ENCODE measurements at places on chromosomes 12 and 14.

- peak; percentile 18 for DNase-seq
Measured at GRCh38 chr12:123519141-123520001, 14.1 kb downstream of the RILPL1 start.

DNA sequence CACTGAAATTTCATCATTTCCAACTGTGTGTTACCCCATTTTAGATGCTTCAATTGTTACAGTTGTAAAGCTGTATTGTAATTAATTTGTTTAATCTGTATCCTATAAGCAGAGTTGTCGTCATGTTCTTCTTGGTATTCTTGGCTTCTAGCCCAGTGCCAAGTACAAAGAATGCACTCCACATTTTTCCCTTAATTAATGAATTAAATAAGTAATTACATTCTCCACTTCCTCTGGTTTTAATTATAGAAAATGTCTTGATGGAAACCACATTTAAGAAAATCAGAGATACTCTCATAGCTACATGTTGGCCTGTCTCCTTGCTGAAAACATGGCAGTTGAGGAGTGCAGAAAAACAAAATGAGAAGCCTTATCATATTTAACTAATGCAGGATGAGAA lies 746 bp downstream of the DNAI7 start:
- peak; percentile 63 for DNase-seq

- DNase-seq = no peak
Measured at GRCh38 chr12:32230613-32230993, 124.0 kb downstream of the BICD1 start.

DNA sequence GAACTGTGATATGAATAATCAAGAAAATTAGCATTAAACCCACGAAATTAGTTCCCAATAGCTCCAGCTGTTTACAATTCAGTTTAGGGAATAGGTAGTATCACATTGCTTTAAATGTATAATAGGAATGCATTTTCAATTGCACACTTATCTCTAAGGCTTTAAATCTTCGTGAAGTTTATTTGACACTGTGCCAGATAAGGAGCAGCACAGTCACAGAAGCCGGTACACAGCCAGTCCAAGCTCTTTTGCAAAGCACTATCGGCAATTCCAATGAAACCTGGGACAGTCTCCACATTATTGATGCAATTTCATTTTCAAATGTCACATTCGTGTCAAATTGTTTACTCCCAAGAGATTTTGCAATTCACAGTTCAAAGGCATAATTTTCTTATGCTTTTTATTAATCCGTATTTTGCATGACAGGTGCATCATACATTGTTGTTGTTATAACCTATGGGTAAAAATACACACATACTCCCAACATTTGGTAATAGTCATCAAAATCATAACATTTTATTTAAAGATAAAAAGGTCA lies 602.8 kb downstream of the RPS29 start:
- no peak for DNase-seq

DNA sequence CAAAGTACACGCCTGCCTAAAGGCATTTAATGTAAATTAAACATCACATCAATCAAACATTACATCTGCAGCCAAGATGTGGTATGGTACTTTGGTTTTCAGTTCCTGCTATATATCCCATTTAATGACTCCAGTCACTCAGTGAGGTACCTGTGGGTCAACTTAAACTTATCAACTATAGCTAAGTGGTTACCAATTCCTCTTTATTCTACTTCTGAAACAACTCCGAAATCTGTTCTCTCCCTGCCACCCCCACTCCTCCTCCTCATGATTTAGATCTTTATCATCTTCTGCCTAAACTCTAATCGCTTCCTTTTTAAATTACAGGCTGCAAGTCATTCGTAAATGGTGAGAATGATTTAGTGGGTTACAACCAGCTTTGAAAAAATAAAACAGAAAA lies 57.9 kb downstream of the BCL2L14 start:
- DNase-seq = no peak

GRCh38 chr12:103810111-103810510 lies 30.9 kb downstream of the NT5DC3 start:
- DNase-seq = no peak

GRCh38 chr12:11555743-11556625 lies 93.5 kb upstream of the ETV6 start:
- no peak for DNase-seq

GRCh38 chr14:30698463-30698862 lies 76.3 kb downstream of the SCFD1 start:
- no peak for DNase-seq

- no peak for DNase-seq
Measured at GRCh38 chr14:94515426-94515825, 6.2 kb upstream of the SERPINA12 start.

DNA sequence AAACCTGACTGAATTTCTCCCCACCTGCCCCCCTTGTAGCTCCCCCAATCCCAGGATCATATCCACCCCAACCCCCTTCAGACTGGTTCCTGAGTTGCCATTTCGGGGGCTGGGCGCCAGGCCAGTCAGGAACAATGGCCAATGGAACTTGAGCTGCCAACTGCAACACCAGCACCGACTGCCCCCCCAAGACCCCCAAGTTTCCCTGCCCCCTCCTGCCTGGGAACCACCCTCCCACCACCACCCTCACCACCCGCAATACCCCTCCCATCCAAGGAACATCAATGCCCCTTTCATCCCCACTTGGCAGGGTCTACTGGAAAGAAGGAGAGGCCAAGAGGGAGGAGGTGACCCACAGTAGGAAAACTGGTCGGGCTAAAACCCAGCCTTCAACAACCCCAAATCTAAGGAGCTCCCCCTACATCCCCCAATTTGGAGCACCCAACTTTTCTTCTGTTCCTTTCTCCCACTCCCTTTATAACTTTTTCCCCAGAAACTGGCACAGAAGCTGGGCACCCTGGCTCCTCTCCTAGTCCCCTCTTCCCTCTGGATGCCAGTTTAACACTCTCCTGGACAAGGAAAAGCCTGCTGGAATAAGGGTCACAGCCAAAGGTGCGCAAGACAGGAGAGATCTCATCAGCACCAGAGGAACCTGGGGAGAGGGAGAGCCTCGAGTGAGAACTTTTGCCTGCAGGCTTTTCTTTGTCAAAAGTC lies 1.6 kb upstream of the NDRG2 start:
- DNase-seq = no peak

DNA sequence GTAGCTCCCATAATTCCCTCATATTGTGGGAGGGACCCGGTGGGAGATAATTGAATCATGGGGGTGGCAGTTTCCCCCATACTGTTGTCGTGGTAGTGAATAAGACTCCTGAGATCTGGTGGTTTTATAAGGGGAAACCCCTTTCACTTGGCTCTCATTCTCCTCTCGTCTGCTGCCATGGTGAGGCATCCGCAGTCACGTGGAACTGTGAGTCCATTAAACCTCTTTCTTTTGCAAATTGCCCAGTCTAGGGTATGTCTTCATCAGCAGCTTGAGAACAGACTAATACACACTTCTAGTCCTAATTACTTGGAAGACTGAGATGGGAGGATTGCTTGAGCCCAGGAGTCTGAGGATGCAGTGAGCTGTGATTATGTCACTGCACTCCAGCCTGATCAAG lies 64.4 kb downstream of the TMX1 start:
- no peak for DNase-seq

DNA sequence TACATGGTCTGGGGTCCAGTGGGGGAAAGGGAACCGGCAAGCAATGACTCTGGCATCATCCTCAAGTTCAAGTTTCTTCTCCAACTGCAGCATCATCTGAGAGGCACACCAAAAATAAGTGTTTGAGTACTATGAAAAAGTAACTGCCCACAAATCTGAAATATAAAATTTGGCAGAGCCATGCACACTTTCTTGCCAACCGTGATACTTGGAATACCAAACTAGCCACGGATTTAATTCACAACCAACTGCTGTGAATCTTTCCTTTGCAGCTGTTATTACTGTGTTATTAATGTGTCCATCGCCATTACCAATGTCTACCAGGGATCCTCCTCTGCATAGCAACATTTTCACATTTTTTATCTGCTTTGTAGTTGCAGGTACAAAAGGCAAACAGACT lies 74.6 kb downstream of the GXYLT1 start:
- DNase-seq = no peak

GRCh38 chr12:46371718-46372543 lies 642 bp downstream of the SLC38A2 start:
- peak; percentile 72 for DNase-seq

- no peak for DNase-seq
Measured at GRCh38 chr14:88312257-88312656, 10.8 kb downstream of the KCNK10 start.

GRCh38 chr14:29097476-29097875 lies 330.9 kb downstream of the FOXG1 start:
- DNase-seq = no peak

- no peak for DNase-seq
Measured at GRCh38 chr12:112716099-112717093, 75.2 kb upstream of the RPH3A start.

DNA sequence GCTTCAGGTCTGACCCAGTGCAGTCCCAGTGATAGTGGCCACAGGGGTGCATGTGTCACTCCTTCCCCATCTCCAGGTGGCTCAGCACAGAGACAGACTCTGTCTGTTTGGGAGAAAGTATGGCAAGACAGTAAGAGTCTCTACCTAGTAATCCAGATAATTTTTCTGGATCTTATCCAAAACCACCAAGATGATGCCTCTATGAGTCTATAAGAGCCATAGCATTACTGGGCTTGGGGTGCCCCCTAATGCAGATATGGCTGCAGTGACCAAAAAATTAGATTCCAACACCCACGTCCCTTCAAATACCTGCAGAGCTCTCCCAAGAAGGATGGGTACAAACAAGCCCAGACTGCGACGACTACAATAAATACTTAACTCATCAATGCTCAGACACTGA lies 123.8 kb downstream of the GRIP1 start:
- no peak for DNase-seq

DNA sequence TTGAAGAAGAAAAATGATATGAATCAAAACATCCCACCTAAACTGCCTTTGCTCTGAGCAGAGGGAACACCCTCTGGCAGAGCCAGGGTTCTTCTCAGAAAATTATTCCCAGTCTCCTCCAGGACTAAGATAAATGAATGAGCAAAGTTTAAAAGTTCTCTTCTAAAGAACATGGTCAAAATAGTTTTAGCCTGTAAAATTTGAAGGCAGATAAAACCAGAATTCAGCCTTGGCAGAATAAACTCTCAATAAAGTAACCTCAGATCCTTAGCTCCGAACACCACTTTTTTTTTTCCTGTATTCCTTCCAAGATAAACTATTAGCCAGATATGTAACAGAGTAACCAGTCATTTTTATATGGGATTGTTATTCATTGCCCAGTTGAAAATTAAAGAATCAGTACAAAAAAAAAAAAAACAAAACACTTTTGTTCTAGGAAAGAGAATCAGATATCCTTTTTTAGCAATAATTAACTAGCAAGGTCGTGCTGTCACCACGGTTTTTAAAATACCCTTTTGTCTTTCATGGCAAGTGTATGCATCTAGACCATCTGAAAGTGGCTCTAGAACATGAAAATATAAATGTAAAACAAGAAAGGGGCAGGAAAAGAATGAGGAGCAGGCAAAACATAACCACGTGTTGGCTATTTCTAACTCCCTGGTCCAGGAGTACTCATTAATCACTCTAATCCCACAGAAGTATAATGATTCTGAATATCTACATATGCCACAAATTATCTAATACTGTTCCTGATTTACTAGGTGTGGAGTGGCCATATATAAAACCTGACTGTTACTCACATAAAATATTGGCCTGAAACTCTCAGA lies 60.8 kb downstream of the CAPZA3 start:
- no peak for DNase-seq

DNA sequence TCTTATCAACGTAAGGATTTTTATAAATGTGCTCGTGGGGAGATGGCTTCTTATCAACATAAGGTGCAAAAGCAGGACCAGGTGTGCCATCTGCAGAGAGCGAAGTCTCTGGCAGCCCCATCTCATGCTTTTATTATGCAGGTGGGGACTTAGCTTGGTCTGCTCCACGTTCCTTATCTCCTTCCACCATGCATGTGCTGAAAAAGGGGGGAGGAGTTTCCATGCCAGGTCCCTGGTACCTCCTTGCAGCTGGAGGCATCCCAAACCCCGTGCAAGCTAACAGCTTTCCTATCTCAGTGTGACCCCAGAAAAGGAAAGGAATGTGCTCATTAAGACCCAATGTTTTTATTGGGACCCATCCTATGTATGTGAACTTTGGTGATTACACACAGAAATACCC lies 608.5 kb downstream of the TMEM121 start:
- no peak for DNase-seq

GRCh38 chr14:31362746-31363145 lies 57.6 kb downstream of the HEATR5A start:
- DNase-seq = no peak

DNA sequence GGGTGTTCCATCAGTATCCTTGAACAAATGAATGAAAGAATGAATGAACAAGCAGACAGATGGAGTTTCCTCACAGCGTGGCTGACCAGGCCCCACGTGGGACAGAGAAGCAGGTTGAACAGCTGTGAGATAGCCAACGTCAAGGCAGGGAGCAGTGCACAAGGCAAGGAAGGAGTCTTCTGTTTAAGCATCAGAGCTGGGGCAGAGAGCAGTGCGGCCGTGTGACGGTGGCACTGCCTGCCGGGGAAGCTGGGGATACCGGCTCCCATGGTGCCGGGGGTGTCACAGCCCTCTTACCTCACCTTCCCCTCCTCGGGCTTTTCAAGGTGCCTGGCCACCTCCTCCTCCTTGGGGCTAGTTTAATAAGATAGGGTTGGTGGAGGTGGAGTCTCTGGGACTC lies 73.2 kb upstream of the GPATCH2L start:
- DNase-seq = no peak

DNA sequence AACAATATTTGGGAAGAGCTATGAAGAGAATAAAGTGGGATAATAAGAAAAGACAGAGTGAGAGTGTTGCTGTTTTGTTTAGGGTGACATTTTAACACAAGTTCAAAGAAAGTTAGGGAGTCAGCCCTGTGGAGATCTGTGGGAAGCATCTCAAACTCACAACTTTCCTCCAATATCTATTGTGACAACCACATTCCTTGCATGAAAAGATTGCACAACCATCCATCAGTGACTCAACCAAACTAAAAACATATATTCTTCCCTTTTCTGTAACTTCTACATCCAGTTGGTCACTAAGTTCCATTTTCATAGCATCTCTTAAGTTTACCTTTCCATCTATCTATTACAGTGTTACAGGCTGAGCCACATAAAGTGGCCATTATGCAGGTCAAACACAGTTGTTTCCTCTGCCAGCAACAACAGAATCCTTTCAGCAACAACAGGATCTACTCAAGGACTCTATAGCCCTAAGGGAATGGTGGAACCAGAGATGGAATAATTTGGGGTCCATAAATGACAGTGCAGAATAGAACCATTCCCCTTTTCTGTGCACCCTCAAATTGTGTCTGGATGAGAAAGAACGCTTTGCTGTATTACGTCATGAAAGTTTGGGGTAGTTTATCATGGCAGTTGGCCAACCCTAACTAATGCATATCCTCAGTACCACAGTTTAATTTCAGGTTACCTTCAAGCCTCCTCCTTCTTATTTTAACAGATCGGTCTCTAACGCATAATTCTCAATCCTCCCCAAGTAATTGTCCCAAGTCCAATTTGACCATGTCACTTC lies 118.8 kb downstream of the ST8SIA1 start:
- no peak for DNase-seq

- DNase-seq = peak; percentile 94
Measured at GRCh38 chr14:103520657-103521437, 1.8 kb downstream of the CKB start.

- no peak for DNase-seq
Measured at GRCh38 chr14:65749287-65749686, 336.8 kb downstream of the FUT8 start.

- no peak for DNase-seq
Measured at GRCh38 chr12:77339610-77340009, 274.2 kb upstream of the E2F7 start.

- DNase-seq = no peak
Measured at GRCh38 chr12:113612076-113612728, 140.5 kb upstream of the LHX5 start.
